ENCODE measurements at places on chromosomes 12 and 14.

GRCh38 chr12:18895540-18895939, 157.6 kb downstream of the CAPZA3 start:
- no peaks in the 10 kb centered on the region for H3K36me3 ChIP-seq
- no peak for DNase-seq
- no peak overlapping the region for H3K4me3 ChIP-seq

- H3K36me3 ChIP-seq, result no peaks in the 10 kb centered on the region
- no peak for DNase-seq
- H3K4me1 ChIP-seq, result peaks cover 5% of the 10 kb centered on the region
- no peaks in the 10 kb centered on the region for H3K27me3 ChIP-seq
These were observed 15.2 kb upstream of the PLEKHG6 start for GRCh38 chr12:6295094-6295811.

GRCh38 chr12:14993537-14994266, 20.9 kb downstream of the PDE6H start:
- no peaks in the 10 kb centered on the region for H3K4me1 ChIP-seq
- H3K36me3 ChIP-seq, result no peaks in the 10 kb centered on the region
- no peak for DNase-seq
- no peaks in the 10 kb centered on the region for H3K27me3 ChIP-seq
- no peak overlapping the region for H3K27ac ChIP-seq
- H3K4me3 ChIP-seq, result no peak overlapping the region

DNA sequence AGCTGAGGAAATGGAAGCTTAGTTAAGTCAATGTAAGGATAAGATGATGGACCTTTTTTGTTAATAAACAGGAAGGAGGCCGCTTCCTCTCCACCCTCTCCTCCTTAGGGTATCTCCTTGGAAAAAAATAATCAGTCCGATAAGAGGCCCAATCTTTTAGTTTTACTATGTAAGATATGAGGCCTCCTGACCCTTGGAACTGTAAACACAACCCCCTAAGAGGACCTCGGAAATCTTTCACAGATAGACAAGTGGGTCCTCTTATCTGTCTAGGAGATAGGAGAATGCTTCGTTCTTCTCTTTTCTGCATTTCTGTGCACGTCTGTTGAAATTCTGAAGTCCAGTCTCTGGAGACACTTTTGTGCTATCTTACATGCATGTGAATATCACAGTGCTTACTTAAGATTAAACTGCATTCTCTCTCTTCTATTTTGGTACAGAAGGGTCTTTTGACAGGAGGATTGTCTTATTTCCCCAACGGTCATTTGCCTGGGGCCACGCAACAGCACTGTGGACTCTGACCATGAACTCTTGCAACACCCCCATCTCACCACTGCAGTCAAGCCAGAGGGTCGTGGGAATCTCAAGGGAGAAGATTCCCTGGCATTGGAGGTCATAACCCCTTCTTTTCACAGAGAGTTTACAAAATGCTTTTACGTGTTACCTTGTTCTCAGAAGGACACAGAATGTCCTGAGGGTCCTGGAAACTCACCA, 313.0 kb upstream of the RTL1 start:
- H3K27me3 ChIP-seq, result no peaks in the 10 kb centered on the region
- no peaks in the 10 kb centered on the region for H3K4me1 ChIP-seq
- H3K36me3 ChIP-seq, result no peaks in the 10 kb centered on the region
- no peak overlapping the region for H3K27ac ChIP-seq
- H3K4me3 ChIP-seq, result no peak overlapping the region
- peak; percentile 2 for DNase-seq

DNA sequence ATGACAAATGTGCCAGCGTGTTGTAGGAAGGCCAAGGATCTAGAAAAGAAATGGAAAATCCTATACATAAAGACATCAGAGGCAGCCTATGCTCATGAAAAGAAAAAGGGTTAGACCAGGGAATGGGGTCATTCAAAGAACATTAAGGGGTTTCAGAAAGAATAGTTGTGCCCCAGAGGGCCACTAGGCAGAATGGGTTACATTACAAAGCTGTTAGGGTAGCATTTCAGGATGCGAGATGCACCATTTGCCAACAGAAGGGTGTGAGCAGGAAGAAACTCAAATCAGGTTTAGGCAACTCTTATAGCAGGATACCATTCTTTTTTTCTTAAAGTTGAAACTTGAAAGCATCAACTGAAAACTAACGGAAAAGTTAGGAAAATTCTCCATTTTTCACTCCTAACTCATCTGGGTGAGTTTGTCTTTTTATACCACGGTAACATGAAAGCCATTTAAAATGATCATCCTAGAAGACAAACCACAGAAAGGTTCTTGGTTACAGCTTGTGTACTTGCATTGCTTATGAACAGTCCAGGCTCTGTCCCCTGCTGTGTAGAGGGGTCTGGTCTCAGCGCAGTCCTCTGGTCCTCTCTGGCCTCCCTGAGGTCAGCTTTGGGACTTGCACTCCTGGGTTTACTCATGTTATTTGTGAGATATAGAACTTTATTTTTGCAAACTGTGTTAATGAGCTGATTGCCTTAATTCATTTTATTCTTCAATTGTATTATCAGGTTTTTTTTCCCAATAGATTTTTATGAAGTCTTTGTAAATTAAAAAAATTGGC, 209.1 kb downstream of the DACT1 start:
- no peaks in the 10 kb centered on the region for H3K36me3 ChIP-seq
- H3K27ac ChIP-seq, result no peak overlapping the region
- no peaks in the 10 kb centered on the region for H3K27me3 ChIP-seq
- H3K4me1 ChIP-seq, result peaks cover 3% of the 10 kb centered on the region
- H3K4me3 ChIP-seq, result no peak overlapping the region
- DNase-seq, result no peak

DNA sequence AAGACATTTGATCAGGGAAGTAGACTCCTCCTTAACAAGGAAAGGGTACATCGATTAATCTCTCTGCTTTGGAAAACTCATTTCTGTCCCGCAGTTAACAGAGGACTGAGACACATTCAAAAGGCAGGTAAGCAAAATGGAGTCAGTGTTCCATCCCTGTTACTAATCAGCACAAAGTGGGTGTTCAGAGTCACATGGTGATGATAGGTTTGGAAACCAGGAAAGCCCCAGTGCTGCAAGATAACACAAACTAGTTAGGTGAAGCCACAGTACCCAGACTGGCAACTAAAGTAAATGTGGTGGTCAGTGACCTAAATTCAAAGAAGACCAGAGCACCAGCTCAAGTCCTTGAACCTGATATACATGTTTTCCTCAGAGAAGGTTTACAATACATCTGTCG, 1.8 kb downstream of the OR4K17 start:
- no peaks in the 10 kb centered on the region for H3K4me1 ChIP-seq
- no peak for DNase-seq
- H3K4me3 ChIP-seq, result no peak overlapping the region
- no peak overlapping the region for H3K27ac ChIP-seq
- H3K27me3 ChIP-seq, result no peaks in the 10 kb centered on the region

DNA sequence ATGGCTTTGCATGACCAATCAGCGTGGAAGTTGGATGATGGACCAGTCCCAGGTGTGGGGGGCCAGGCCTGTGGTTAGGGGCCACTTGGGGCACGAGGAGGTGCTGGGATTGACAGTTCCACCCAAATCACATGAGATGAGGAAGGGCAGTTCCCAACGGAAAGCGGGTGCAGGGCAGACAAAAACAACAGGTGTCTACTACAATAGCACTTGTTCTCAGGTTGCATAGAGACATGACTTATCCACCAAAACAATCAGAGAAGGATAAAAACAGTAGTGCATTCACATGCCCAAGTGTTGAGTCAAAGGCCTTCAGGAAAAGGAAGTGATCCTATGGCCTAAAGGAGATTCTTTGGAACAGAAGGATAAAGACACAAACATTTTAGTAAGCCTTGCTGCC, 14.6 kb upstream of the EIF2B2 start:
- DNase-seq, result no peak
- no peaks in the 10 kb centered on the region for H3K27me3 ChIP-seq
- H3K27ac ChIP-seq, result no peak overlapping the region
- no peak overlapping the region for H3K4me3 ChIP-seq
- no peaks in the 10 kb centered on the region for H3K36me3 ChIP-seq

DNA sequence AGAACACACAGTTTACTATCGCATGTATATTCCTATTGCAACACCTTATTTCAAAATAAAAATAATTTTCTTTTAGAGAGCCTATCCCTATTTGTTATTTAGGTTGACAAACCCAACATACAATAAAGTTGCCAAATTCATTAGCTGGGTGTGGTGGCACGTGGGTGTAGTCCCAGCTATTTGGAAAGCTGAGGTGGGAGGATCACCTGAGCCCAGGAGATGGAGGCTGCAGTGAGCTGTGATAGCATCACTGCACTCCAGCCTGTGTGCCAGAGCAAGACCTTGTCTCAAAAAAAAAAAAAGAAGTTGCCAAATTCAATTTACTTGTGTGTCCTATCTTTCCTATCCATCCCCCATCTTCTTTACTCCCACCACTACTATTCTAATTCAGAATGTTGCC, 23.9 kb downstream of the DENND5B start:
- no peak overlapping the region for H3K27ac ChIP-seq
- H3K4me1 ChIP-seq, result no peaks in the 10 kb centered on the region
- no peaks in the 10 kb centered on the region for H3K27me3 ChIP-seq
- H3K36me3 ChIP-seq, result no peaks in the 10 kb centered on the region
- H3K4me3 ChIP-seq, result no peak overlapping the region

- peak overlapping the region; percentile 67 for H3K27ac ChIP-seq
- H3K4me1 ChIP-seq, result 0 out of 2 replicates have a peak, but pooled peaks cover 7% of the 10 kb centered on the region
- H3K27me3 ChIP-seq, result no peaks in the 10 kb centered on the region
- DNase-seq, result no peak
- peaks cover 3% of the 10 kb centered on the region for H3K36me3 ChIP-seq
These were observed 685 bp downstream of the VAMP1 start for GRCh38 chr12:6469609-6470374.

DNA sequence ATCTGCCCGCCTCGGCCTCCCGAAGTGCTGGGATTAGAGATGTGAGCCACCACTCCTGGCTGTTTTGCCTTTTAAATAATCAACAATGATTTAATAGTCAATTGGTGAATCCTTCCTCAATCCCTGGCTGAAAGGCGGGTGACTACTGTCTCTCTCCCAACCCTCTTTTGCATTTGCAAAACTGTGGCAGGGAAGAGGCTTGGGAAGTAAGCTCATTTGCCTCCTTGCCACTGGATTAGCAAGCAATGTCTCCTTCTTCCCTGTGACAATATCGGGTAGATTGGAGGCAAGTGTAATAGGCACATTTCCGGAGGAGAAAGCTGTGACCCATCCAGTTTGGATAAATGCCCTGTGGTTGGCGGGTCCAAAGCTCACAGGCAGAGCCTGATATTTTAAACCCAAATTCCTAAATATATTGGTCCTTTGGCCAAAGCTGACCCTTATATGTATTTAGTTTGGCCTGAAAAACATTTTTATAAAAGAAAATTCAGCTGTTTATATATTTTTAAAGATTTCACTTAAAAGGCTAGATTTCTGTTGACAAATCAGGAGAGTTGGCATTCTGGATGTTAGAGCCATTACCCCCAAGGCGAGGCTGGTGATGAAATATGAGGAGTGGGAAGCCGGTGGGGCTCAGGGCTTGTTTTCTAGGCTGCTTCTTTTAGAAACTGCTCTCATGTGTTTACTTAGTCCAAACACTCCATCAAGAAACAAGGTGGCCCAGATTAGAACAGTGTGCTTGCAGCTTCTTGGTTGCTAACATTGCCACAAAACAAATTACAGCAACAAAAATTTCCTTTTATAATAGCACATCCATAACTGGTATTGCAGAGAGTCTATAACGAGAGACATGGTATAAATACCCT, 646.9 kb upstream of the TMEM132C start:
- H3K27me3 ChIP-seq, result no peaks in the 10 kb centered on the region
- H3K36me3 ChIP-seq, result no peaks in the 10 kb centered on the region
- H3K4me3 ChIP-seq, result no peak overlapping the region
- H3K4me1 ChIP-seq, result peaks cover 11% of the 10 kb centered on the region
- DNase-seq, result no peak
- no peak overlapping the region for H3K27ac ChIP-seq

GRCh38 chr14:94885481-94886155, 115.7 kb upstream of the GSC start:
- no peaks in the 10 kb centered on the region for H3K36me3 ChIP-seq
- H3K4me1 ChIP-seq, result no peaks in the 10 kb centered on the region
- H3K4me3 ChIP-seq, result no peak overlapping the region
- DNase-seq, result no peak
- H3K27ac ChIP-seq, result no peak overlapping the region

DNA sequence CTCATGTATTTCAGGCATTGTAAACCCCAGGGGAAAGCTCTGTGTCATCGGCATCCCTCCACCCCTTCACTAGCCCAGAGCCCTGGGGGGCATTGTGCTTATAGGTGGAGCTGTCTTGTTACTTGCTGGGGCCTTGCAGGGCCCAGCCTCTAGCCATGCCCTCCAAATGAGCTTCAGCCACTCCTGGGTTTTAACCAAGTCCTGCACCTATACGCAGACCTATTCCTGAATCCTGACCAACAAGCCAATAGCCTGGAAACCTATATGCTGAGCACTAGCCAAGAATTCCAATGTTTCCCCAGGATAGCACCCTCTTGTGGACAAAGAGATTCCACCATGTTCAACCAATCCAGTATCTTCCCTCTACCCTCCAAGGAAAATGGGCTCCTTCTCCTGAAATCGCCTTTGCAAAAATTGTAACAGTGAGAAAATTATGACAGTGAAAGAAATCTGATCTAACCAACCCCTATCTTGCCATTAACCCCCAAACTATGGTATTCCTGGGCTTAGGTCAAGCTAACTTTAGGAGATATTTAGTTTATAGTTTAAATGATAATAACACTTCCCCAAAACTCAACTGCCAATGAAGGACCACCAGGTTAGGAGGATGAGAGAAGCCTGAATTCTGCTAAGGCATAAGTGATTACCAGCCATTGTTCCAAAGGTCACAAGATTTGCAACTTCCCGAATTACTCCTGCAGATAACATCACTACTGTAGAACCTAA, 55.5 kb downstream of the TTC7B start:
- no peak overlapping the region for H3K4me3 ChIP-seq
- no peaks in the 10 kb centered on the region for H3K4me1 ChIP-seq
- no peaks in the 10 kb centered on the region for H3K36me3 ChIP-seq

DNA sequence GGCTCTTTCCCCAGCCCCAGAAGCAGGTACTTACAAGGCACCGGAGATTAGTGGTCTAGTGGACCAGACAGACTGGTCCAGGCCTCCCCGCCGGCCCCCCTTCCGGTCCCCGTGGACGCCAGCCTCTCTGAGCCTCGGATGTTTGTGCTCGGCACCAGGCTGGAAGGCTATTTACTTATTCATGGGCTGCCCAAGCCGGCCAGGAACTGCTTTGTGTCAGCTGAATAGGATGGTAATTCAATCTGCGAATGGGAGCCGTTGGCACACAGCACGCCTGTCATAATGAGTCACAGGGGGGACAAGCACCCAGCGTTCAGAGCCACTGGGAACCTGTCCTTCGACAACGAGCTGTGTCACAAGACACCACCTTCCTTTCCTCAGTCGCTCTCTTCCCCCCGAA, 82.3 kb downstream of the RIMBP2 start:
- no peak overlapping the region for H3K27ac ChIP-seq
- peaks cover 2% of the 10 kb centered on the region for H3K4me1 ChIP-seq
- H3K36me3 ChIP-seq, result no peaks in the 10 kb centered on the region
- peaks cover 7% of the 10 kb centered on the region for H3K27me3 ChIP-seq
- no peak overlapping the region for H3K4me3 ChIP-seq

DNA sequence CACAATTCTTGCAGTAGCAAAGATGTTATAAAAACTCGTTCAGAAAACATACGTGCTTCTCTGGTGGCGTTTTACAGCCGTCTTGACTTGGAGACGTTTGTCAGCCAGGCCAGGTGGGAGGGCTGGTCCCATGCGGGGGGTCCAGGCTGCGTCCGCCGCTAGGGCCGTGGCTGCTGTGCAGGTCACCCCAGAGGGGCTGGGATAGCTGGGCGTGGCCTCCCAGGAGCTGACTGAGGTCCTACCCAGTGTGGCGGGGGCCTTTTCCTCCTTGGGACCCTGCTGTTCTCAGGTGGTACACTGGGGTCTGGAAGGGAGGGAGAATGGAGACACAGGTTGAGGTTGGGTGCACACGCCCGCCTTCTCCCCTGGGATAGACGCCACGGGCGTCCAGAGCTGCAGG, 25.2 kb downstream of the MTA1 start:
- no peaks in the 10 kb centered on the region for H3K4me1 ChIP-seq
- H3K4me3 ChIP-seq, result no peak overlapping the region
- H3K36me3 ChIP-seq, result peaks cover 17% of the 10 kb centered on the region
- no peaks in the 10 kb centered on the region for H3K27me3 ChIP-seq
- no peak for DNase-seq
